KG1 (cell line): ENCODE measurements at places on chromosomes 4 and X.

GRCh38 chr4:70833675-70834074 lies 6.0 kb downstream of the GRSF1 start:
- DNase-seq: no peak

- no peak for DNase-seq
Observed at GRCh38 chr4:44237643-44238042, 211.0 kb downstream of the KCTD8 start.

DNA sequence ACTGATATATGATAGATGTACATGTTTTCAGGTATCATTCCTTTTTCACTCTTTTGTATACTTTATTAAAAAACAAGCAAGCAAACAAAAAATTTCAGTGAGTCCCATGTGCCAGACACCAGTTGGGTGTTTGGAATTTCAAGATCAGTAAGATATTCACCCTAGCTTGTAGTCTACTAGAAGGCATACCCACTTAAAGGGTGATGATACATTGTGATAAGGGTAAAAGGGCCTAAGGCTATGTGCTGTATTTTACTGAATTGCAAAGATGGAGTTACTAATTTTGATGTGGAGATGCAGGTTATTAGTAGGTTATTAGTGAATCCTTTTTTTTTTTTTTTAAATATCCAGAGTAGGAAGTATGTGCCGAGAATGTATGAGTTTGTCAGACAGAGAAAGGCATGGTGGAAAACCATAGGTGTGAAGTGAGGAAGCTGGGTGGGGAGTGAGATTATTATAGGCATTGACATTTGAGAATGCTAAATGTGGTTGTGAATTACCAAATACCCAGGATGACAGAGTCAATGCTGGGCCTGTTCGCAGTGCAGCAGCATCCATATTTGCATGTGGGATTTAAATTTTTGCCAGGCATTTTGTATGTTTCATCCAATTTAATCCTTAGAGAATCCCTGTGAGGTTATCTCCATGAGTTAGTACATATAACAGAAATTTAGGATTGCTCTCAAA lies 10.1 kb downstream of the STIM2 start:
- no peak for DNase-seq

DNA sequence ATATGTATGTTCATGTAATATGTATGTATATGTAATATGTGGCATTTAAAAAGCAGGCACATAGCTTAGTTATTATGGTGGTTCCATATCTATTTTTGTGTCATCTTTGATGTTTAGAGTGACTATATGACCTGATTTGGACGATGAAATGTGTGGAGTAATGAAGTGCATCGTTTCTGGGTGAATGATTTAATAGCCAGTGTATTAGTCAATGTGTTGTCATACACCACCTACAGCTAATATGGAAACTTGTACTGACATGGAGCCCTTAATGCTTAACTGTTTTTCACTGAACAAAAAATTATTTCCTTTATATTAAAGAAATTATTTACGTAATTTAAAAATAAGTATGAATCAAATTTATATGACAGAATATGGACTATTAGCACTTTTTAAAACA lies 292.3 kb upstream of the FSTL5 start:
- no peak for DNase-seq

- no peak for DNase-seq
Observed at GRCh38 chrX:72021975-72022374, 109.7 kb downstream of the RTL5 start.

DNA sequence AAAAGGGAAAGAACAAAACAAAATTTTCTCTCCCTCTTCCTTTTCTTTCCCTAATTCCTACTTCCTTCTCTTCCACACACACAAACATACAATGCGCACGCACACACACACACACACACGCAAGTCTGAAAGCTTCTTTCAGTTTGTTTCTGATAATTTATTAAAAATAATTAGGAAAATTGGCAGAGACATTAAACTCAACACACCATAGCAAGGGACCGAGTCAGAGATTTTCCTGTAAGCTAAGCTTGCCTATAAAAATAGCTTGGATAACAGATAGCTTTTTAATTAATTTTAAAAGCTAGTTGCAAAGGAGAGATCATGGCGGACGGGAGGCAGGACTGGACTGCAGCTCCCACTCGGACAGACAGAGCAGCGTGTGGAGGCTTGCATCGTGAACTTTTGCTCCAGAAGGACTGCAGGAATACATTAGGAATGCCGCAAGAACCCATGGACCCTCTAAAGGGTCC lies 92.6 kb upstream of the MAPK10 start:
- DNase-seq: no peak

DNA sequence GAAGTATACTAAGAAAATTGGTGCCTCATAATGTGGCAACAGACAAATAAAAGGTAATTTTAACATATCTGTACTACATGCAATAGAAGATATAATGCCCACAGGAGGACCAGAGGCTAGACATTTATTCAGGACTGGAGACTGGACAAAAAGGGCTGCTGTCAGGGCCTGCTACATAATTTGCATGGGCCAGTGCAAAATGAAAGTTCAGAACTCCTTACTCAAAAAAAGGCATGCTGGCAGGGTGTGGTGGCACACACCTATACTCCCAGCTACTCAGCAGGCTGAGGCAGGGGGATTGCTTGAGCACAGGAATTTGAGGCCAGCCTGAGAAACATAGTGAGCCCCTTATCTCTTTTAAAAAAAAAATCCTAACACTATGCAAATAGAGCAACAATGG lies 12.4 kb upstream of the MAOA start:
- DNase-seq: no peak

GRCh38 chrX:150864127-150864526 lies 34.3 kb downstream of the CD99L2 start:
- DNase-seq: no peak

DNA sequence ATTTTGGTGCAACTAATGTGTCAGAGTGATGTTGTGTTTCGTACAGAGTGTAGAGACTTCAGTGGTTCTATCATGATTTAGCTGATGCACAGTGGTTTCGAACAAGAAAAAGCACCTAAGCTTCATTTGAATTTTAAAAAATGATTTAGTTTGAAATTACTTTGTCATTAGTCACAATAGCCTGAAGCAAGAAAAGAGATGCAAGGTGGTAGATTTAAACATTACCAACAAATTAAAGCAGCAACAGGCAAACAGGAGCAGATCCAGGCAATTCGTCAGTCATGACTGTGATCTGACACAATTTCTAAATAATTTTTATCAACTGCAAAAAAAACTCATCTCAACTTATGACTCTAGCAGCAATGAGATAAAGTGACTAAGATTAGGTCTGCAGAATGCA lies 24.6 kb upstream of the COX7B2 start:
- DNase-seq: no peak

DNA sequence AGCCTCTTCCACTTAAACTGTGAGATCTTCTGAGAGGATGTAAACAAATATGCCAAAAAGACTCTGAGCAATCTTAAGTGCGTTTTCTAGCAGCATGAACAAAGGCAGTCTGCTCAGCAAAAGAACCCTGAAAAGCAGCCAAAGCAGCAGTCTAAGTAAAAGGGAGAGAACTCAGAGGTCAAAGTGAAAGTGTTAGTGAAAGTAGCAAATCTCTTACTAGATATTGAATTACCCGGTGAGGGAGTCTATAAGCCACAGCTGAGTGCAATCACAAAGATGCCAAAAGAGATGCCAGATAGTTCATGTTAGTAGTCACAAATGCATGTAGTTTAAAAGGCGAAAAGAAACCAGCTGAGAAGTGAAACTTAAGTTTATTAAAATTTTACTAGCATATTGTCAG lies 7.9 kb upstream of the GNRHR start:
- no peak for DNase-seq

DNA sequence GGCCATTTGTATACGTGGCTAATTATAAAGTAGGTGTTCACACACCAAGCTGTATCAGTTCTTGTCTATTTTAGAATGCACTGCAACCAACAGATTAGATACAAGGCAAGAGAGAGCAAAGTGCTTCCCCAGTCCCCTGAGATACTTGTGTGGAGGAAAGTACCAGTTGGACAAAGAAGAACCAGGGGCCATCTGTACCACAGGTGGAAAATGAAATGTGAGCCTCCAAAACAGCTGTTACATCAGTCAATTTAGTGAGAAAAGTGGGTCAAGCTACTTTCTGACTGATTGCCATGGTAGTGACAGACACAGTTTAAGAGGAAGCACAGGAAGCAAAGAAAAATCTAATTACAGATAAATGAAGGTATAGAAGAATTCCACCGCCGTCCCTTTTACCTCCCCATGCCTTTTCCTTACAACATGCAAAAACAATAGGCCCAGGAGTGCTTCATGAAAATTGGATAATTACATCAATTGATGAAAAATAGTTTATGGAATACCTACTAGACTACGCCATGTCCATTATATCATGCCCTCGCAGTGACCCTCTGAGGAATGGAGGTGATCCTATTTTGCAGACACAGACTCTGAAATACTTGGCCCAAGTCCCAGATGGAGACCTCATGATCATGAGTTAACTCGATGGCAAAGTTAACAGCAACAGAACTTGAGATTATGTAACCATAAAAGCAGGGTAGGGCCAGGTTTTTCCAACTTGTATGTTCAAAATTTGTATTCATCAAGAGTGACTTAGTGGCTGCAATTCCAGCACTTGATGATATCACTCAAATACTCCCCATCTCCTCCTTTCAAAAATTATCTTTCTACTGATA lies 15.8 kb downstream of the SMPX start:
- DNase-seq: no peak

GRCh38 chr4:115213716-115214115 lies 100.3 kb upstream of the NDST4 start:
- no peak for DNase-seq

DNA sequence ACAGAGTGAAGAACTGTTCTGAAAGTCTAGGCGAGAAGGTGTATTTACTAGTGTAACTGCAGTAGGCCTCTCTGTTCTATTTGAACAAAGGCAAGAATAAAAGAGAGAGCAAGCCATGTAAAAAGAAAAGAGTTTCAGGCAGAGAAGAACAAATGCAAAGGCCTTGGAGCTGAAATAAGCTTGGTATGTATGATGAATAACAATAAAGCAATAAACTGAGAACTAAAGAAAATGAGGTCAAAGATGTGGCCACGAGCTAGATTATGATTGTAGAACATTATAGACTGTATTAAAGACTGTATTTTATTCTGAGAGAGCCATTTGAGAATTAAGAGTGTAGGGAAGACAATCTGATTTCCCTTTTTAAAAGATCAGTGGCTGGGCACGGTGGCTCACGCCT lies 160.5 kb downstream of the LRBA start:
- DNase-seq: no peak

DNA sequence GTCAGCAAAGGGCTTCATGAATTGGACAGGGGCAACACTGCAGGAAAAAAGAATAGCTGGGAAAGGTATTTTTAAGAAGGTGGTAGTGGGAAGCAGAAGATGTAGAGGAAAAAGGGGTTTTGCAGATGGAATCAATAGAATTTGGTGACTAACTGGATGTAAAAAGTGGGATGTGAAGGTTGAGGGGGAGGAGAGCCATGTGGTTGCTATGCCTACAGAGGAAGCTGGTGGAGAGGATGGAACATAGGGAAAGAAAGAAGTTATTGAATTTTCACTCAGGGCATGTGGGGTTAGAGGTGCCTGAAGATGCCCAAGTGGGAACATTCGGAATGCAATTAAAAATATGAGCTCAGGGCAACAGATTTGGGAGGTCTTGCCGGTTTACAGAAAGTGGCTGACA lies 33.0 kb downstream of the REELD1 start:
- DNase-seq: no peak

DNA sequence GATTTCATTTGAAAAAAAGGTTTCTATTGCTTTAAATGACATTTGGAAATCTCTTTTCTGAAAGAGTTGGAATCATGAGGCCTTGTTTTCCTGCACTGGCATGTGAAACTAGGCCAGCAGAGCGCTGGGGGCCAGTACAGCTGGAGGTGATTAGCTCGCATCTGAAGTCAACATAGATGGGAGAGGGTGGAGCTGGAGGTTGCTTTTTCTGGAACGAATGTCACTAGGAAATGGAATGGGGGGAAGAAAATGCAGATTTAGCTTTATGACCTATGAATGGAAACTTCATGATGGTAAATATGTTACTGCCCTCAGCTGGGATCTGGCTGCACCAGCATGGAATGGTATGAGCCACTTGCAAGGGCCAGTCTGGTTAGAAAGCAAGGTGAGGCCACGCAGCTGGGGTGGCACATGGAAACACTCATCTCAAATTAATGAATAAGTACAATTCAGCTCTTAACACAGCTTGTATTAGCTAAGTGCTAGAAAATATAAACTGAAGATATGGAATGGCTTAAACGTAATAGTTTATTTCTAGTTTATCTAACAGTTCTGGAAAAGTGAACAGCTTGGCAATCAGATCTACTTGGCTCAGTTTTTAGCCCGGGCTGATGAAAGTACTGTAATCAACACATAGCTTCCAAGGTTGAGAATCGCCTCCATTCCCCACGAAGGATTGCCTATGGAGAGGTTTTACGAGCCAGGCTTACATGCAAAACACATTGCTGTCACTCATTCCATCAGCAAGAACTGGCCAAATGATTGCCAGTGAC lies 32.5 kb downstream of the SLC10A6 start:
- DNase-seq: no peak

DNA sequence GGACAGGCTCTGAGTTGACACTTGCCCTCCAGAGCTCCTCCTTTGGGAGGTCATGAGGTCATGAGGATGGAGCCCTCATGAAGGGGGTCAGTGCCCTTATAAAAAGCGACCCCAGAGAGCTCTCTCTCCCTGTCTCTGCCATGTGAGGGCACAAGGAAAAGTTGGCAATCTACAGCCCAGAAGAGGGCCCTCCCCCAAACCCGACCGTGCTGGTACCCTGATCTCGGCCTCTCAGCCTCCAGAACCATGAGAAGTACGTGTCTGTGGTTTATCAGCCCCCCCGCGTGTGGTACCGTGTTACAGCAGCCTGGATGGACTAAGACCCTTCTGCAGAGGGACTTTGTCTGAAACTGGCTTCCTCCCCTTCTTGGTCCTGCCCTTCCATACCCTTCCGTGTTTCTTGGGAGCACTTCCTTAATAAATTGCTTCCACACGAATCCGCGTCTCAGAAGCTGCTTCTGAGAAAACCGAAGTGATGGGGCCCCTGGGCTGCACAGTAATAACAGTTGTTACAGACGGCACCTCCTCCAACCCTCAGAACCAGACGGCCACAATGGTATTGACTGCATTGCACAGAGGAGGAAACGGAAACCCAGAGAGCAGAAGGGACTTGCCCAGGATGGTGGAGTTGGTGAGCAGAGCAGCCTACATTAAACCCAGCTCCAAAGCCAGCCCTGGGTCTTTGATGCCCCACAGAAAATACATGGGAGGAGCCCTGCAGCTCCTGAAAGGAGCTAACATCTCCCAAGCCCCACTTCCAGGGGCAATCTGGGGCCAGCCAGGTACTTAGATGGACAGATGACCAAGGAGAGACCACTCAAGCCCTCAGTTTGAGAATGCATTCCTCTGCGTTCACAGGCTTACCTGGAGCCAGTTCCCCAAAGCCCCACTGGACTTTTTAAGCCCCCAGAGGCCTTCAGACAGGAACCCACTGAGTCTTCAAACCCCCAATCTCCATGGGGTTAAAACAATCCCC lies 242.7 kb downstream of the BCOR start:
- peak; percentile 53 for DNase-seq

DNA sequence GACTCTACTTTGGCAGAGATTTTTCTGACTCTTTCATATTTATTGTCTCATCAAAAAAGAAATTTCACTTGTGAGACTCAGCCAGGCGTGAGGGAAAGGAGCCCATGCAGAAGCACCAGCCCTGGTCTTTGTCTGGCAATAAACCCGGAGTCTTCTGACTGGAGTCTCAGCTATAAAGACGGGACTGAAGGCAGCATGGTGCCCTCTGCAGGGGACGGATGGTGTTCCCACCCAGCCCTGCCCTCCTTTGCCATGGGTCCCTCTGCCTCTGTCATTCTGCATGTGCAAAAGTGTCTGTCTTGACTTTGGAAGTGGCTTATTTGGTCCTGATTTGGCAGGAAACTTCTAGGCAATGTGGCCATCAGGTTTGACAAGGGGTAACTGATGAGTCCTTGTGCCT lies 14.2 kb downstream of the ZNF185 start:
- DNase-seq: no peak
